ENCODE measurements at places on chromosomes 1 and 21.

DNA sequence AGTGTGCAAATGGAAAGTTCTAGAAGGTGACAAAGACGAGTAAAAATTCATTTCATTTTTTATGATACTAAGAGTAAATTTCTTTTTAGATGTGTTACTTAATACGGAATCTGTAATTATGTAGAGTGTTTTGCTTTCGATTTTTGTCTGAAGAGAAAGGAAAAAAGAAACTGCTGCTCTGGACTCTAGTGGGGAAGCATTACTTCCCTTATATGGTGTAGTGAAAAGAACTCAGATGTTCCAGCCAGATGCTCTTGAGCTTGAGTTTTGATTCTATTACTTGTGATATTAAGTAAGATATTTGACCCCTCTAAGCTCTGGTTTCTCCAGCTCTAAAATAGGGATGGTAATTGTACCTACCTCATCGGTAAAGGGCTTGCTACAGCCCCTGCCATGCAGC, 12.2 kb upstream of the GPR161 start:
- no peak for DNase-seq

GRCh38 chr21:25896501-25897056, 161.8 kb downstream of the GABPA start:
- DNase-seq, result no peak

- DNase-seq, result no peak
Observed at GRCh38 chr1:24708938-24709337, 36.3 kb upstream of the CLIC4 start.

DNA sequence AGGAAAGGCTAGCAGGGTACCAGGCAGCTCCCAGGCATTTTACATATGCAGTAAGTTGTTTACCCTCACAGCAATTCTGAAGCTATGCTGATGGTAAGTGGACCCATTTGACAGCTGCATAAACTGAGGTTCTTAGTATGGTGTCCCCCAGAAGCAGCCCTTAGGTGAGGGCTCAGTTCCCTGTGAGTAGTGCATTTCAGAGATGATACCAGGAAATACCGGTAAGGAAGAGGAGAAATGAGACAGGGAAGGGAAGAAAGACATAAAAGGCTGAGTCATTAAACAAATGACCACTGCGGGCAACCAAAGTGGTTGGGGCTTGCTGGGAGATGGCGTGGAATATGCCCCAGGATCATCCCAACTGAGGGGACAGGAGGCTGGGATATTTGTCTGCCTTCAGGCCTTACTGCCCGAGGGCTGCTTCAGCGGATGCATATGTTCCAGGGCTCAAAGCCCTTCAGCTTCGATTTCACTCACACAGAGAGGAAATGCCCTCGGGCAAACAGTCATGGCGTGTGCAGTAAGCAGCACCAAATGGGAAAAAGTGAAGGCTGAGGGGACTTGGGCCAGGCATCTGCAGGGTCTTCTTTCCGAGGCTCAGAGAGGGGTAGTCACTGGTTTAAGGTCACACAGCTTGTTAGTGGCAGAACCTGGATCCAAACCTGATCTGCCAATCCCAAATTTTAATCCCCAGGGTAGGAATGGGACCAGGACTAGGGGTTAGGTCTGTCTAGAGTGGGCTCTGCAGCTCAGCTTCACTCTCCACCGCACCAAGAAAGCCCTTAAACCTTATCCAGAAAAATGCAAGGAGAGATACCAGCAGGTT, 133.7 kb upstream of the RUNX3 start:
- no peak for DNase-seq

- DNase-seq, result no peak
Observed at GRCh38 chr1:179917601-179918429, 35.7 kb downstream of the TOR1AIP1 start.

DNA sequence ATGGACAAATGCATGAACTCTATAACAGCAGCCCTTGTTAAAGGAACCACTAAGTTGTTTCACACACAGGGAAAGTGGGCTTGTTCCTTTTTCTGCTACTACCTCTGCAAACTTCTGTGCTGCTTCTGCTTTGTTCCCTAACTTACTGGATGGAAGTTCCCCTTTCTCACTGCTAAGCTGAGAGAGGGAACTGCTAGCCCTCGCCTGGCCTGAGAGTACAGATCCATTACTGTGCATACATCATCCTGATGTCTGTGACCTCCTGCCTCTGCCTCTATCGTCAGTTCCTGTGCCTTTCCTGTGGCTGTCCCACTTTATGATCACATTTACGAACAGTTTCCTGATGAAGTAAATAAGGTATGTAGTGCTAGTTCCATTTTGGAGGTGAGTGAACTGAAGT, 3.5 kb downstream of the GNAT2 start:
- DNase-seq, result no peak

DNA sequence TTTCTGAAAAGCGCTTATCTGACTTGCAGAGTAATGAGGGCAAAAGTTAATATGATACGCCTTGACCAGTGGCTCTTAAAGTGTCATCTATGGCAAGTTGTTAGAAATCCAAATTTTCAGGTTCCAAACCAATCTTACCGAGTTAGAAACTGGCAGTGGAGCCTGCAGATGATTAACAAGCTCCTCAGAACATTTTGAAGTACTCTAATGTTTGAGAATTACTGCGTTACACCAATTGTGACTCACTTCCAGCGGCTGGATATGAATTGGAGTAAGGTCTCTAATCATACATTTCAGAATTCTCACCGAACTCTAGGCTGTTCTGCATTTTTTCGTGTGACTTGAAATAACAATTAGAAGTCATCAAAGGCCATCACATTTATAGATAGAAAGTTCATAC, 73.5 kb upstream of the TMPRSS15 start:
- DNase-seq, result no peak

GRCh38 chr1:73096841-73097240, 814.5 kb upstream of the NEGR1 start:
- DNase-seq, result no peak

- no peak for DNase-seq
Observed at GRCh38 chr1:90502194-90502593, 214.9 kb downstream of the BARHL2 start.

DNA sequence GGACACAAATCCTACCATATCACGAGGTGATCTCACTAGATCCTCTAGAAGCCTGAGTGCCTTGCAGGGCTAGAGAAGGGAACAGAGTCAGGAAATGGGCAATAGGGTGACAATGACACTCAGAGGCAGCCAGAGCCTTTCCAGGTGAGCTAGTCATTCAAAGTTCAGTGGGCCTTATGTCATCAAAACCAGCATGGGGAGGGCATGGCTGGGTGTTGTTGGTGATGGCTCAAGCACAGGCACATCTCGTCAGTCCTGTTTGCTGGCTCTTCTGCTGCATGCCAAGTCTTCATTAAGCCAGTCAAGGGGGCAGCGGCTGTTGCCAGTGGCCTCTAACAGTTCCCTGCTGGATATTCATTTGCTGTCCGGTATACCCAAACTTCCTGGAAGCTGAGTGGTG, 99.6 kb upstream of the USP24 start:
- no peak for DNase-seq

GRCh38 chr1:168320800-168321450, 40.2 kb downstream of the TBX19 start:
- DNase-seq, result no peak

DNA sequence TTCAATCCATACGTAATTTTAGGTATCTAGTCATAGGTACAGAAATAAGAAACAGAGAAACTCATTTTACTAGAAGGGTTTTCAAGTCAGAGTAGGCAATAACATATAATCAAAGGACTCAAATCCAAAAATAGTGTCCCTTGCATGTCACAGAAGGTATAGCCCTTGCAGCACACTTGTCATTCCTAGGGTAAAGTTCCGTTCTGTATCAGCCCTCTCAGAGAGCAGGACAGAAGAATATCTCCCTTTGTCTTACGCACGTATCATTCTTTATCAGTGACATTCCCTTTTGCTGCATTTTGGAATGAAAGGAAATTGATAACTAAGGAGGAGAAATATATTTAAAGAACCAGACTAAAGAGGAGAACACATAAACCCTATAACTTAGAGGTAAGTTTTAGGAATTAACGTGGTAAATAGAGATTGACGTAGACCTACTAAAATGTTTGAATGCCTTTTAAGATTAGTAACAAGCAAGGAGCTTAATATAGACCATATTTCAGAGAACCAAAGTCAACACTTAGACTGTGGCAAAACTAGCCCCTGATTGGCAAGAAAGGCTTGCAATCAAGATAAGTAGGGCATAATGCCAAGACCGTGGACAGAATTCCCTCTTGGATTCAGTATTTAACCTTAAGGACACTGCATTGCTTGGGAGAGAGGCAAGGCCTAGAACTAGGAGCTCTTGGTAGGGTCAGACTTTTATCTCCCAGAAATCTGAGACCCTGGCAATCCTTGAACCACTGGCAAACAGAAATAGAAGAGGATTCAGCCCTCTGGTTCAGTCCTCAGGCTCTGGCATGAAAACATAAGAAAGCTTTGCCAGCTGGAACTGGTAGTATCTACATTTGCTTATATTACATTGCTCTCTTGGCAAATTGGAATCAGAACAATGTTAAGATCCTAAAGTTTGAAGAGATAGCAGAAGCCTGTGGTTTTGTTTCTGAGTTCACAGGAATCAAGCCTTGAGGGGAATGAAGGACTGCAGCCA, 232.1 kb downstream of the ASTN1 start:
- no peak for DNase-seq

DNA sequence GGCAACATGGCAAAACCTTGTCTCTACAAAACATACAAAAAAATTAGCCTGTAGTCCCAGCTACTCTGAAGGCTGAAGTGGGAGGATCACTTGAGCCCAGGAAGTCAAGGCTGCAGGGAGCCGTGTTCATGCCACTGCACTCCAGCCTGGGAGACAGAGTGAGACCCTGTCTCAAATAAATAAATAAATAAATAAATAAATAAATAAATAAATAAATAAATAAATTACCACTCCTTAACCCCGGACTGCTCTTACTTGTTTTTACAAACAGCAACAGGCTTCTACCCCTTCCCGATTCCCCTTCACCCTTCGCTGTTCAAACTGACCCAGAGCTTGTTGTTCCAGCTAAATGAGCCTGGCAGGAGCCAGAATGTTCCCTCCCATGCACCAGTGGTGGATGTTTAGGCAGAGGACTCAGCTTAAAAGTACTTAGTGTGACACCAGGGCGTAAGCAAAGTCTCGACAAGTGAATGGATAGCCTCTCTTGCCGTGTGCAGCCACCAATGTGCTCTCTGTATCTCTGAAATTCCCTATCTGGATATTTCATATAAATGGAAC, 21.5 kb upstream of the PADI3 start:
- no peak for DNase-seq

DNA sequence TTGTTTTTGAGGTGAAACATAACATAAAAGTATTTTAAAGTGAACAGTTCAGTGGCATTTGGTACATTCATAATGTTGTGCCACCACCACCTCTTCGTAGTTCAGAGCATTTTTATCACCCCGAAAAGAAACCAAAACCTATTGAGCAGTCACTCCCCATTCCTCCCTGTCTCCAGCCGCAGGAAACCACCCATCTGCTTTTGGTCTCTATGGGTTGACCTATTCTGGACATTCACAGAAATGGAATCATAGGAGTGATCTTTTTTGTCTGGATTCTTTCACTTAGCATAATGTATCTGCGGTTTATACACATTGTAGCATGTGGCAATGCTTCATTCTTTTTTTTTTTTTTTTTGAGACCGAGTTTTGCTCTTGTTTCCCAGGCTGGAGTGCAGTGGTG, 141.2 kb downstream of the VPS13D start:
- no peak for DNase-seq

DNA sequence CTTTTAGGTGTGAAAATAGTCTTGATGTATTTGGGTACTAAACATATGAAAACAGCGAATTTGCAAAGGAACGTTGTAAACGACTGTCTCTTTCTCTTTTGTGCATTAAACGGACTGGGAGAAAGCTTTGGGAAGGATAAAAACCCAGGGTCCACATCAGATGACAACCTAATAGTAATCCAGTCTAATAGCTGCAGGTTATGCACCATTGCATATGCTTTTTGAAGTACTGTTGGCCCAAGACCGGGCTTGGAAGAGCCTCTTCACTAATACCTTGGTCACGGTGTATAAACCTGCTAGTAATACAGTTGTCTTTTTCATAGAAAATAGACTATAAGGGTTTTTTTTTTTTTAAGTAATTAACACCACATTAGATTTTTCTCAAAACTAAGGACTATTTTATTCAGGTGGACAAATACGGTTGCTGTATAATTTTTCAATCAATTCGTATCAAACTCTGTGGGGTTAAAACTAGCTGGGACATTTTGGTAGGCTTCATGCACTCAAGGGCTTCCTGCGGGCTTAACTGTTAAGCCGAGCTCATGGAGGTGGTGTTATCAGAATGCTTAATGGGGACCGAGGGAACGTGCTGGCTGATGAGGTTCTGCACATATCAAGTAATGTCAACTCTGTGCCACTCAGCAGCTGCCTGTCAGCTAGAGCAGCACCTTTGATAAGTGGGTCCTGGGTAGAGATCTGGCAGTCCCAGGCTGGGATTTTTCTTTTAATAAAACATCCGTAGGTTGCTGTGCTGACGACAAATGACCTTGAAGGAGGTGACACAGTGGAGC, 2.1 kb downstream of the RYR2 start:
- DNase-seq, result no peak

- no peak for DNase-seq
Observed at GRCh38 chr1:75502776-75503175, 108.1 kb downstream of the SLC44A5 start.

DNA sequence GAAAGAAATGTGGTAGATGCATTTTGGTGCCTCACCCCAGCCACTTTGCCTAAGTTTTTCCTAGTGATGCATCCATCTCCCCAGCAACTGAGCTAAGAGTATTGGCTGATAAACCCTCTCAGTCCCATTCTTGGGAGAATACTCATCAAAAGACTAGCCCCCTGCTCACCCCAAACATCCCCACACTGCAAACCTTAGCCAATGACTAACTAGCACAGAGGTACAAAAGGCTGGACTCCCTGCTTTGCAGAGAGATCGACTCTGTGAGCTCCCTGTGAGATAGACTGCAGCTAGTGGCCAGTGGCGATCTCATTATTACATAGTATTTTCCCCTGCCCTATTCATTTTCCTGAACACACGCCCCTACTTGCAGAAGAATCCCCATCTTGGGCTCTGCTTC, 155.3 kb downstream of the HHIPL2 start:
- DNase-seq, result no peak

- DNase-seq, result no peak
Observed at GRCh38 chr1:215780139-215780538, 213.0 kb downstream of the KCTD3 start.

- DNase-seq, result peak; percentile 78
Observed at GRCh38 chr1:3611170-3612019, at the start of gene MEGF6. Gene MEGF6, minus strand, starts transcription at chr1:3611508. Its CDS starts 240 bp downstream, at chr1:3611268.

GRCh38 chr1:20496241-20496661, 10.2 kb upstream of the CAMK2N1 start:
- no peak for DNase-seq

- DNase-seq, result no peak
Observed at GRCh38 chr21:32457360-32457840, 44.9 kb downstream of the EVA1C start.

GRCh38 chr1:87338566-87338965, 9.9 kb downstream of the LMO4 start:
- DNase-seq, result no peak

- DNase-seq, result no peak
Observed at GRCh38 chr1:54480525-54480848, 67.5 kb upstream of the ACOT11 start.

GRCh38 chr21:42469272-42469671, 26.8 kb downstream of the RSPH1 start:
- DNase-seq, result no peak
